ENCODE measurements at places on chromosomes 13 and 19.

GRCh38 chr13:105573136-105573535, 962.3 kb downstream of the EFNB2 start:
- no peak for DNase-seq

GRCh38 chr13:102726430-102726829, 31.6 kb upstream of the METTL21C start:
- DNase-seq, result no peak

- no peak for DNase-seq
Observed at GRCh38 chr13:112024577-112024976, 42.4 kb upstream of the SOX1 start.

GRCh38 chr13:26594363-26594762, 36.9 kb downstream of the WASF3 start:
- DNase-seq, result no peak

DNA sequence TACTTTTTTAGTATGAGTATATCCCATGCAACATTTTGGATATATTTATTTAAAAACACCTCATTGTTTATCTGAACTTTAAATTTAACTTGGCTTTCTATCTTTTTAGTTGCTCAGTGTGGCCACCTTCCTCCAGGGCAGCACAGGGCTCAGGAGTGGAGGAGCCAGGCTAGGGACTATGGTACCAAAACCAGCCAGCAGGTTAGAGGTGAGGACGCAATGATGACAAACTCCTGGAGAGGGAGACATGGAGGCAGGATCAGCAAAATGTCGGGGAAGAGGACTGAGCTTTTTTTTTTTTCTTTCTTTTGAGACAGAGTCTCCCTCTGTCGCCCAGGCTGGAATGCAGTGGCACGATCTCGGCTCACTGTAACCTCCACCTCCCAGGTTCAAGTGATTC, 29.6 kb upstream of the CALM3 start:
- DNase-seq, result no peak

- no peak for DNase-seq
Observed at GRCh38 chr13:109941951-109942350, 155.6 kb upstream of the IRS2 start.

- DNase-seq, result no peak
Observed at GRCh38 chr19:21566073-21566472, 60.7 kb downstream of the ZNF429 start.

DNA sequence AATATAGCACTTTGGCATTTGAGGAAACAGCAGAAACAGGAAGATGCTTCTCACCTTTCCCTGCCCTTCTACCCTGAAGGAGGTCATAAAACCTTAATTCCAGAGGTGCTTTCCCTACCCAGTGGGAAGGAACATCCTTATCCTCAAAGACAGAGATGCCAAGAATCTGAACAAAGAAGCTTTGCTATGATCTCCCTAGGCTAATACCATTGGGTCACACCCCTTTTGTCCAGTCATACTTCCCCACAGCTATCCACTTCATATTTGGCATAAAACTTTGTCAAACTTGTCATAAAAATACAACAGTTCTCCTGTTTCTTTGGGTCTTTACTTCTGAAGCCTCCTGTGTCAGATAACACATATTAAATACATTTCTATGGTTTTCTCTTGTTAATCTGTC, 21.7 kb upstream of the RXFP2 start:
- no peak for DNase-seq

- no peak for DNase-seq
Observed at GRCh38 chr19:57362419-57362818, 932 bp upstream of the TRAPPC2B start.

- no peak for DNase-seq
Observed at GRCh38 chr13:85825454-85825853, 26.2 kb upstream of the SLITRK6 start.

GRCh38 chr19:18473706-18474087, 35.8 kb upstream of the ISYNA1 start:
- no peak for DNase-seq

- peak; percentile 72 for DNase-seq
Observed at GRCh38 chr13:110137680-110138009, 169.3 kb downstream of the COL4A1 start.

GRCh38 chr19:30722186-30722585, 350.0 kb downstream of the ZNF536 start:
- DNase-seq, result no peak

Measured in Ammon's horn (tissue), 1 donor.